Cardiac muscle cell (in vitro differentiated cells and primary cell): ENCODE measurements at places on chromosomes 16 and 17. TPM values are rescaled to one million over a fixed set of nuclear protein-coding genes. Genes with fewer than 3 reads are reported as not detected.

Gene GSG1L2
- polyA plus RNA-seq = not detected in 2 replicates

Gene KRTAP9-8
- not detected in 2 replicates for polyA plus RNA-seq

Gene ADAD2
- not detected in 2 replicates for polyA plus RNA-seq

Gene PRSS21
- polyA plus RNA-seq = not detected in 2 replicates

Gene TCF25
- 229 and 239 TPM in 2 replicates for polyA plus RNA-seq

Gene LAT
- polyA plus RNA-seq = 0.56 and 0.83 TPM in 2 replicates

Gene PPL
- 7.5 and 8.4 TPM in 2 replicates for polyA plus RNA-seq

Gene IRX6
- polyA plus RNA-seq = 0.15 and 0.31 TPM in 2 replicates

Gene CACNG3
- polyA plus RNA-seq = not detected in 2 replicates

Gene IL34
- 0.10 TPM in 1 of 2 replicates, not detected in the other for polyA plus RNA-seq

Gene ZDHHC1
- 19.1 and 22.4 TPM in 2 replicates for polyA plus RNA-seq

Gene KRTAP3-3
- polyA plus RNA-seq = not detected in 2 replicates

Gene RBFOX1
- polyA plus RNA-seq = 7.4 and 7.6 TPM in 2 replicates

Gene FOXJ1
- polyA plus RNA-seq = 0.18 TPM in 1 of 2 replicates, not detected in the other

Gene CFAP52
- 0.50 and 0.75 TPM in 2 replicates for polyA plus RNA-seq

Gene SLC47A2
- 0.37 and 0.42 TPM in 2 replicates for polyA plus RNA-seq

Gene COPS3
- polyA plus RNA-seq = 98.4 and 123 TPM in 2 replicates

Gene HOXB5
- 0.46 and 1.9 TPM in 2 replicates for polyA plus RNA-seq

Gene SERPINF2
- not detected in 2 replicates for polyA plus RNA-seq

Gene CACNG4
- 1.2 and 3.0 TPM in 2 replicates for polyA plus RNA-seq

Gene RPH3AL
- 13.8 and 22.0 TPM in 2 replicates for polyA plus RNA-seq

Gene PIMREG
- 11.3 and 65.2 TPM in 2 replicates for polyA plus RNA-seq

Gene HNF1B
- polyA plus RNA-seq = not detected in 2 replicates

Gene FKBP10
- polyA plus RNA-seq = 113 and 165 TPM in 2 replicates

Gene AOC3
- polyA plus RNA-seq = 2.6 and 3.4 TPM in 2 replicates

Gene LGALS9
- polyA plus RNA-seq = 0.46 and 0.90 TPM in 2 replicates

Gene DOC2A
- 3.3 and 6.9 TPM in 2 replicates for polyA plus RNA-seq

Gene PLD6
- polyA plus RNA-seq = 0.47 and 0.51 TPM in 2 replicates

Gene NPIPB9
- polyA plus RNA-seq = 1.8 and 2.1 TPM in 2 replicates

Gene ODAD4
- polyA plus RNA-seq = 3.2 and 8.0 TPM in 2 replicates

Gene DYNLRB2
- 2.3 TPM in 1 of 2 replicates, not detected in the other for polyA plus RNA-seq

Gene HAS3
- polyA plus RNA-seq = 0.62 TPM in 1 of 2 replicates, not detected in the other

Gene MYH8
- not detected in 2 replicates for polyA plus RNA-seq

Gene OR1E2
- polyA plus RNA-seq = 0.19 TPM in 1 of 2 replicates, not detected in the other

Gene CHST5
- polyA plus RNA-seq = 0.05 TPM in 1 of 2 replicates, not detected in the other

Gene CYGB
- 3.5 and 11.9 TPM in 2 replicates for polyA plus RNA-seq

Gene GNGT2
- polyA plus RNA-seq = not detected in 2 replicates

Gene RAPGEFL1
- polyA plus RNA-seq = 10.1 and 10.6 TPM in 2 replicates

Gene PYDC1
- 0.30 TPM in 1 of 2 replicates, not detected in the other for polyA plus RNA-seq

Gene CXCL16
- polyA plus RNA-seq = 0.89 and 1.2 TPM in 2 replicates

Gene CHRNE
- 0.32 and 1.1 TPM in 2 replicates for polyA plus RNA-seq

Gene CCDC200
- 2.8 and 6.1 TPM in 2 replicates for polyA plus RNA-seq

Gene GPR142
- polyA plus RNA-seq = not detected in 2 replicates

Gene LRRC37A3
- 6.4 and 10.3 TPM in 2 replicates for polyA plus RNA-seq

Gene PPY
- polyA plus RNA-seq = not detected in 2 replicates

Gene ZG16
- not detected in 2 replicates for polyA plus RNA-seq

Gene OTOP3
- not detected in 2 replicates for polyA plus RNA-seq

Gene UTS2R
- polyA plus RNA-seq = 4.1 and 5.0 TPM in 2 replicates

Gene ZNF213
- polyA plus RNA-seq = 10.1 and 13.6 TPM in 2 replicates

Gene UBALD1
- polyA plus RNA-seq = 46.6 and 47.3 TPM in 2 replicates

Gene PLA2G15
- 17.1 and 17.5 TPM in 2 replicates for polyA plus RNA-seq

Gene CHST4
- not detected in 2 replicates for polyA plus RNA-seq

Gene KRTAP4-3
- polyA plus RNA-seq = not detected in 2 replicates

Gene ITGAL
- polyA plus RNA-seq = 0.46 TPM in 1 of 2 replicates, not detected in the other

Gene RHBDL1
- polyA plus RNA-seq = 2.6 and 4.7 TPM in 2 replicates
